Hematopoietic multipotent progenitor cell (in vitro differentiated cells): ENCODE measurements at places on chromosomes 6 and 20. TPM values are rescaled to one million over a fixed set of nuclear protein-coding genes. Genes with fewer than 3 reads are reported as not detected.

DNA sequence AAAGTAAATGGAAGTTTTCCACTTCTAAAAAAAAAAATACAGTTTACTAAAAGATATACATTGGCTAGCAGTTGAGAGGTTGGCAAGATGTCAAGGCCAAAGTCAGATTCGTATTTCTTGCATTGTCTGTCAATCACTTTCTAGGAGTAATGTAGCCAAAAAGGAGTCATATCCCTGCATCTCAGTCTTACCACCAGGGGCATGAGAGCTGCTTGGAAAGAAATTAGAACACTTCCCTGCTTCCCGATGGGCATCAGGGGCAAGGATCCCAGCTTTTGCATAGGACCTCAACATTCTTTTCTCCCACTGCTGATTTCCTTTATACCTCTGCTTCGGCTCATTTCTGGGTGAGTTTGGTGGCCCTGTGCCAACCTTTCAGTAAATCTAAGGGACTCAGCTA lies 581.0 kb upstream of the MAP3K7 start:
- no peak for DNase-seq

MCHR2 gene
- not detected for total RNA-seq

CLVS2 gene
- under 0.01 TPM for total RNA-seq

DNA sequence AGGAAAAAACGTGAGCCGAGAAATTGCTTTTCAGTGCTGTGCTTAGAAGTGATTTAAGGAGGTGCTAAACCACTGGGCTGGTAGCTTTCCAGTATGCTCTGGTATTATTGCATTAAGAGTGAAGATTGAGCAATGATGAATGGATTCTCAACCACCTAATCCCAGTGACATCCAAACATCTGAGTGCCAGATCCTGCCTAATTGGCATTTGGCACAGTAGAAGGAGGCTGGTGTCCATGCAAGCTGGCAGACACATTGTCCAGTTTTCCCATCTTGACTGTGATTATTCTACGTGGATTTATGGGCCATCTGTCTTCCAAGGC lies 398.0 kb upstream of the PLCB4 start:
- no peak for DNase-seq

TFAP2C gene
- total RNA-seq, result under 0.01 TPM

- DNase-seq, result no peak
These were observed 148.4 kb upstream of the TOP1 start for GRCh38 chr20:40880063-40880728.

DNA sequence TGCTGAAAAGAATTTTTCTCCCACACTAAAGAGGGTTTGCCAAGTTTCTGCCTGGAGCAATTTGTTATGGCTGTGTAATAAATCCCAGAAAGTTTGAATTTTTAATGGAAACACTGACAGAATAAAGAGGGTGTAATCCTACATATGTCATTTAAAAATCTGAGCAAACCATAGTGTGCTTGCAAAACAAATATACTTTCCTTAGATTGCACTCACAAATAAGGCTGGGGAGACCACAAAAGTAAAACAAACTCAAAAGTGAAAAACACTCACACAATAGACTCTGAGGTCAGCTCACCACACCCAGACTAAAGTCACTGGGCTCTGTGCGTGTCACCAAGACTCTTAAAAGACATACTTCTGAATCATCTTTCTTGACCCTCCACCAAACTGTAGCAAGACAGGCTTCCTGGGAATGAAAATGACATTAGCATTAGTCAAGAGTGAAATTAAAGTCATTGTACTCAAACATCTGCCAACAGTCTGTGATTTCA lies 4.8 kb upstream of the ATXN1 start:
- DNase-seq, result no peak

DNA sequence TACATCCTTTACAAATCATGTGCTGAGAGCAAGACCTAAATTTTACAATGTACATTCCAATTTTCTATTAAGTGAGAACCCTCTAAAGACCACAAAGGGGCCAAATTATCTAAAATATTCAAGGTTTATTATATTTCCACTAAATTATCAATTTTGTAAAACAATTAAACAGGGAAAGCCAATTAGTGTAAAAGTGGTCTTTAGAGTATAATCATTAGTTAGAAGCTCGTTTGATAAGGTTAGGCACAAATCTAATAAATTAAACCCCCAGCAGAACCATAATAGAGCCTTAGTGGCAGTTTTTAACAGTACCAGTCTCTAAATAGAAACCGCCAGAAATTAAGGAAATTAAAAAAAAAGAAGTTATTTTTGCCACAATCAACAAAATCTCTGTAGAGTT lies 249.1 kb upstream of the MANEA start:
- DNase-seq, result no peak

CCN5 gene
- total RNA-seq, result under 0.01 TPM

DNA sequence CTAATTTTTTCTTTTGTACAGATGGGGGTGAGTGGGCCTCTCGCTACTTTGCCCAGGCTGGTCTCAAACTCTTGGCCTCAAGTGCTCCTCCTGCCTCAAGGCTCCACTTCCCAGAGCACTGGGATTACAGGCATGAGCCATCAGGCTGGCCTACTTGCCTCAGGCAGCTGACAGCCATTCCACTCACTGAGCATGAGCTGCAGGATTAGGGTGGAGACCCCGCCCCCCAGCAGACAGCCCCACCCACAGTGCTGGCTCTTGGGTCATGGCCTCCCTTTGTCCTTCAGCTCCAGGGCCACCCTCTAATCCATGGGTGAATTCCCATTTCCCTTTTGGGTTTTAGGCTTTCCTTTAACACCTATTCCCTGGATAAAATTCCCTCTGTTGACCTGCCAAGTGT lies 82.1 kb downstream of the BFSP1 start:
- DNase-seq, result no peak

DNA sequence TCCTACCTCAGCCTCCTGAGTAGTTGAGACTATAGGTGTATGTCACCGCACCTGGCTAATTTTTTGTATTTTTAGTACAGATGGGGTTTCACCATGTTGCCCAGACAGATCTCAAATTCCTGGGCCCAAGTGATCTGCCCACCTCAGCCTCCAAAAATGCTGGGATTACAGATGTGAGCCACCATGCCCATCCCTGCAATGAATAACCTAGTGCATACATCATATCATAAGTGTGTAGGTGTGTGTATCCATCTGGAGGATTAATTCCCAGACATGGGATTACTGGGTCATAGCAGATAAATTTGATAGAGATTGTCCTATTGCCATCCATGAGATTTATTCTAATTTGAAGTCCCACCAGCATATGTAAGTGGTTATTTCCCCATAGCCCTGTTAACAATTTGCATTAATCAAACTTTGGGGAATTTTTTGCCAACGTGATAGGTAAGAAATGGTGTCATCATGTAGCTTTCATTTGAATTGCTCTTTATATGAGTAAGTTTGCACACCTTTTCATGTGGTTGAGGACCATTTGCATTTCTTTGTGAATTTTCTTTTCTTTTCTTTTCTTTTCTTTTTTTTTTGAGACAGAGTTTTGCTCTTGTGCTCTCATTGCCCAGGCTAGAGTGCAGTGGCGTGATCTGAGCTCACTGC lies 29.9 kb upstream of the BACH2 start:
- DNase-seq, result no peak
